ENCODE measurements at places on chromosomes 5 and 9.

GRCh38 chr9:124699575-124699974 is 71.5 kb downstream of the NR6A1 start:
- no peak for DNase-seq

GRCh38 chr5:120053841-120054240 is 410.3 kb upstream of the PRR16 start:
- DNase-seq: no peak

DNA sequence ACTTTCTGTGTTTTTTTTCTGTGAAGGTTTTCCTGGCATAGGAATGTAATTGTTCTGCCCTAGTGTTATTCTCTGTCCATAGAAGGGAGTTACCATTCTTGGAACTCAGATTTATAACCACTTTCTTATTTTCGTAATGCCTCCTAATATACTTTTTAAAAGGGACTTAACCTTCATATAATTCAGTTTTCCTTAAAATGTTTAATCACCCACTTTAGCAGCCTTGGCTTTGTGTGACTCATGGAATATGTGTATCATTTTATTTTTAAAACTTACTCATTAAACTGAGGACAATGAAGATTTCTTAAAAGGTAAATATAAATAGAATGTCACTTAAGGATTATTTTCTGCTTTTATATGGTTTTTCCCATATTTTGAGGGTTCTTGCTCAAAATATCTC is 50.0 kb downstream of the RAI14 start:
- DNase-seq: no peak

- DNase-seq: no peak
These were observed 432.6 kb upstream of the SLC30A5 start for GRCh38 chr5:68661237-68661636.

GRCh38 chr5:125197321-125197720 is 450.9 kb upstream of the ZNF608 start:
- no peak for DNase-seq

- DNase-seq: no peak
These were observed 128.6 kb downstream of the SPATA31D1 start for GRCh38 chr9:82117026-82117811.

DNA sequence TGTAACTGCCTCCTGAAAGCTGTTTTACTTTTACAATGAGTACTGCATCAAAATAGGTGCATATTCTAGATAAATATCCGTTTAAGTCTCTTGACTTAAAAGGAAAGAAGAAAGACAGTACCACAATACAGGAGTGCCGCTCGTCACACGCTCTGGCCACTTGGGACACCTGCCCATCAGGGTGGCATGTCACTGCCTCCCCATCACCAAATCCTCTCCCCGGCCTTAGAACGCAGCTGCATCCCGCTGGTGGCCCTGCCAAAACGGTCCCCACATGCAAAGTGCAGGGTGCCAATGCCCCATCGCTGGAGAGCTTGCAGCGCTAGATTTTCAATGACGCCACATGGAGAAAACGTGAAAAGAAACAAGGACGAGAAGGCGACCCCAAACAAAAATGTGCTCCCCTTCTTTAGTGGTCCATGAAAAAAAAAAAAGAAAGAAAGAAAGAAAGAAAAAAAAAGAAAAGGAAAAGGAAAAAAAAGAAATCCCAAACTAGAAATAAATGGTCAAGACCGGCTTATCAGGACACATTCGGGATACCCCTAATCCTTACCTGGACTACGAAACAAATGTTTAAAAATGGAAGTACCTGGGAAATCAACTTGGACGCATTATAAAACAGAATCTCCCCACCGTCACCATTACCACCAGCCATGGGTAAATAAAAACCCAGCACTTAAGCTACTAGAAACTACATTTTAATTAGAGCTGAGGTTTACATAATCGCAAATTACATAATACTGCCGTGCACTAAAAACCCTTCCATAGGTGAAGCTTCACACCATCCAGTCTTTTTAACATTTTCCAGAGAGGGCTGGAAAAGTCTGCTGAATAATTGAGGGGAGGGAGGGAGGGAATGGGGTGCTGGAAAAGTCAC is 1.0 kb downstream of the ANKH start:
- peak; percentile 47 for DNase-seq

GRCh38 chr9:71897577-71897976 is 13.4 kb downstream of the ABHD17B start:
- no peak for DNase-seq

DNA sequence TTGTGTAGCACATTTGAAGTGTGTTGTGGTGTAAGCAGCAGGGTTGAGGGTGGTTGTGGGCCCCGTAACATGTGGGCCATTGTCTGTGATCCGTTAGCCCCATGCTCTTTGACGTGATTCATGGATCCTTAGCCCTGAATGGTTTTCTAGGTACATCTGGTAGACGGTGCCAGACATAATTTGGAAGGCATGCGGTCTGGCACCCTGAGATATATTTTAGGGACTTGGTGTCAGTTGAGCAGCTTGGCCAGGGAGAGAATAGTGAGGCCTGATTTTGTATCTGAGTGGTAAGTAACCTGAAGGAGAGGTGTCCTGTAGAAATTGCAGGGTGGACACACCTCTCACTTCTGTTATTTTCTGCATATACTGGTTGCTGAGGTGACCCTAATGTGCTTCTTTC is 10.9 kb downstream of the SH3GL2 start:
- no peak for DNase-seq

All from DMS153 (cell line).